SJSA1 (cell line): ENCODE measurements at places on chromosomes 6 and 20. TPM values are rescaled to one million over a fixed set of nuclear protein-coding genes. Genes with fewer than 3 reads are reported as not detected.

MYCT1 gene
- total RNA-seq: 0.39 TPM in 1 of 2 replicates, not detected in the other

RALY gene
- 120 and 160 TPM in 2 replicates for total RNA-seq

FAM184A gene
- not detected in 2 replicates for total RNA-seq

GRM1 gene
- not detected in 2 replicates for total RNA-seq

KCNK16 gene
- not detected in 2 replicates for total RNA-seq

TRAM2 gene
- total RNA-seq: 59.7 and 98.1 TPM in 2 replicates

SLC17A9 gene
- not detected in 2 replicates for total RNA-seq

GLP1R gene
- total RNA-seq: not detected in 2 replicates

ENTPD6 gene
- 68.0 and 77.0 TPM in 2 replicates for total RNA-seq

SPEF1 gene
- not detected in 2 replicates for total RNA-seq

MICA gene
- 36.1 and 41.7 TPM in 2 replicates for total RNA-seq

OR2B6 gene
- total RNA-seq: not detected in 2 replicates

MYBL2 gene
- 73.6 and 80.8 TPM in 2 replicates for total RNA-seq

NHLRC1 gene
- total RNA-seq: 1.3 and 4.6 TPM in 2 replicates
